Right atrium auricular region (tissue), 2 donors: ENCODE measurements at places on chromosomes 11 and 22.

DNA sequence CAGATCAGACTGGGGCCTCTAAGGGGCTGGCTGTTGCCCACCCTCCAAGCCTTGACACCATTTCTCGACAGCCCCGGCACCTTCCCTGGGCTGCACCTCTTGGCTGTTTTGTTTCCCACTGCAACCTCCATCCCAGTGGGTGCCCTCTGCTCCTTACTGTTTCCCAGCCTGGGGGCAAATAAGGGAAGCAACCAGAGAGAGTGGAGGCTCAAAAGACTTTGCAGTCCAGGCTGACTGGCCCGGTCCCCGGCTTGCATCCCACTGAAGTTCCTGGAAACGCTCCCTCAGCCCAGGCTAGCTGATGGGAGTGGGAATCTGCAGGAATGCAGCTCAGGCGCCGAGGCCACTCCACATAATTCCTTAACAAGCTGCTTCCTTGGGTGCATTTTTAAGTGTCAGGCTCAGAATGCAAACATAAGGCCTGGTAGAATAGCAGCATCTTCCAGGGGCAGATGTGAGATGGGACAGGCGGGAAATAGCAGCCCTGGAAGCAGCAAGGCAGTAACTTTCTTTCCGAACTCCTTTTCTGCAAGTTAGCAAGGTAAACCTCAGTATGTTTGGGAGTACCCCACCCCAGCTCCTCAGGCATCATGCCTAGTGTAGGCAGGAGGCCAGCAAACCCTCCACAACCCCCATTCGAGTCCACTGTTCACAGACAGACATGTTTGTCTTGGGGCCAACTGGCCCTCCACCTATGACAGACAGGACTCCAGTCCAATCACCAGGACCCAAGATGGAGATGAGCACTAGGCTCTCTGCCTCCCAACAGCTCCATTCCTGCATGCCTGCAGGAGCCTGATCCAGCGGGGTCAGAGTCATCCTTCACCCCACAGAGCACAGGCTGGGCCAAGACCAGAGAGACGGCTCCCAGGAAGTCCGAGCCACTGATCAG lies 39.3 kb downstream of the RPL27A start:
- H3K4me1 ChIP-seq = peaks cover 76% of the 10 kb centered on the region
- no peaks in the 10 kb centered on the region for H3K27me3 ChIP-seq
- H3K4me3 ChIP-seq = no peak overlapping the region
- H3K27ac ChIP-seq = peak overlapping the region; percentile 94
- H3K36me3 ChIP-seq = peaks cover 27% of the 10 kb centered on the region
- no peak for DNase-seq

DNA sequence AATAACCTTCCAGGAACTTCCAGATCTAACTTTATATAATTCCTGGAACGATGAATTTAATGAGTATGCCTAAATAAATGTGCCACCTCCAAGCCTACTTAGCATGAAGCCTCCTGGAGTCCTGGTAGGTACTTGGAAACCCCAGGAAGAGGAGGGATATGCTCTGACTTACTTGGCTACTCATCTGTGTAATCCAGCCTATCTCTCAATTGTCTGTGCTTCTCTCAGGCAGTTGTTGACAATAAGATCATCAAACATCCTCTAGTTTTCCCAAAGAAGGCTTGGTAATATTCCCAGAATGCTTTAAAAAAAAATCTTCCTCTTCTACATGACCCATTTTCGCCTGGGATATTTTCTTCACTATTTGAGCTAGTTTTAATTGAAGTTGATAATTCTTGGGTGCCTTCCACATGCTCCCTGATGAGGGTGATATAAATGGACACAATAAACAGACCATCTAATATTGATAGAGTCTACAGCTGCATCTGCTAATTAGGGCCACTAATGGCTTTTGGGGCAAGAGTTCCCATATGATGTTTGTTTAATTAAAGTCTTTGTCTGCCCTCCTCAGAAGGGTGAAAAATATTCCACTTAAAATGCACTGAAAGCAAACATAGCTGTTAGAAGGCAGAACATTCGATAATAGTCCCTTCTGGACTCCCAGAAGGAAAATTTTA lies 75.5 kb upstream of the RAB38 start:
- H3K4me3 ChIP-seq = no peak overlapping the region
- no peak for DNase-seq
- H3K36me3 ChIP-seq = no peaks in the 10 kb centered on the region
- H3K27me3 ChIP-seq = no peaks in the 10 kb centered on the region

DNA sequence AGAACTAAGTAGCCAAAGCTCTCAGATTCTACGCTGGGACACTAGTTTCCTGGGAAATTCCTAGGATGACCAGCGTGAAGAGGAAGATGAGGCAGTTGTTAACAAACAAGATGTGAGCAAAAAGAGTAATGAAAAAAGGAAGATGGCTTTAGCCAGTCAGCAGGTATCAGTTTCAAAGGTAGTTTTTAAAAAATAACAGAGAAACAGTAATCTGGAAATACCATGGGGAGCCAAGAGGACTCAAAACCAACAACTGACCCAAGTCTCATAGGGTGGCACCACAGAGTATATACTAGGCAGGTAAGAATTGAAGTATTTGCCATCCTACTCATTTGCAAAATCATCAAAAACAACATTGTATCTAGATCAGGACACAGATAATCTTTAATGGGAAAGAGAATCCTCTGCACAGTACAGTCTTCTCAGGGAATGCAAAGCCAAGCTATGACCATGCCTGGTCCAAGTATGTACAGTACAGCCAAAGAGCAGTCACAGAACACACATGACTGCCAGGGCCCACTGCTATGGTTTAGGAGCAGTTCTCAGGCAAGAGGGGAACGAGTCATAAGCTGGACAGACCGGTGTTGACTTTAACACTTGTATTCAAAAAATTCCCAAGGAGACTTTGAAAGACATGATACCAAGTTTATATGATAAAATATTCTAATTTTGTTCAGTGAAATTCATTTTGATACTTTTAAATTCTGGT lies 20.6 kb downstream of the MSANTD4 start:
- H3K4me3 ChIP-seq = no peak overlapping the region
- H3K4me1 ChIP-seq = no peaks in the 10 kb centered on the region
- no peak overlapping the region for H3K27ac ChIP-seq
- no peaks in the 10 kb centered on the region for H3K27me3 ChIP-seq

DNA sequence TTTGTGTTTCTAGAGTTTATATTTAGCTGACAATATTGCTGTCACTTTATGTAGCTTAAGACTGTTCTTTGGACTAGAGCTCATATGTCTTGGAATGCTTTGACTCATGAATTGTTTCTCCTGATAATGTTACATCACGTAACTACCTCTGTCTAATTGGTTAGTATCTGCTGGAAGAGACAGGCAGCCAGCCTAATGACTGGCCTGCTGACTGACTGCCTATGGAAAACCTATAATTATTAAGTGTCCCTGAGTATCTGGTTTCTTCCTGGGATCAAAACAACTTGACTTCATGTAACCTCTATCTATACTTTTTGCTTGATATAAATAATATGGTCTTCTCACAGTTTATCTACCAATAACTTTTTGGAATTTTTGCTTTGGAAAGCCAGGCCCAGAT lies 9.4 kb downstream of the SOX6 start:
- no peak overlapping the region for H3K4me3 ChIP-seq
- no peaks in the 10 kb centered on the region for H3K4me1 ChIP-seq
- DNase-seq = no peak

DNA sequence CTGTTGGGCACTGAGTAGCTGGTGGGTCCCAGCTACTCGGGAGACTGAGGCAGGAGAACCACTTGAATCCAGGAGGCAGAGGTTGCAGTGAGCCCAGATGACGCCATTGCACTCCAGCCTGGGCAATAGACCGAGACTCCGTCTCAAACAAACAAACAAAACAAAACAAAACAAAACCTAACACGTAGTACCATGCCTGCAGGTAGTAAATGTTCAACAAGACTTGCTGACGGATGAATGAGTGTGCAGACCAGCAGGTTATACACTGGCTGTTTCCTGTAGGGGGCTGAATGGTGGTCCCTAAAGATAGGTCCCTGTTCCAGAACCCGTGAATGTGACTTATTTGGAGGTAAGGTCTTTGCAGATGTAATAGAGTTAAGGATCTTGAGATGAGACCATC lies 12.8 kb upstream of the MRGPRD start:
- peaks cover 11% of the 10 kb centered on the region for H3K4me1 ChIP-seq
- H3K27me3 ChIP-seq = no peaks in the 10 kb centered on the region
- no peak for DNase-seq
- H3K4me3 ChIP-seq = no peak overlapping the region
